ENCODE measurements at places on chromosomes 16 and 17. TPM values are rescaled to one million over a fixed set of nuclear protein-coding genes. Genes with fewer than 3 reads are reported as not detected.
A peak's percentile ranks its signal among the peaks of the same experiment; 100 is the strongest.

DNA sequence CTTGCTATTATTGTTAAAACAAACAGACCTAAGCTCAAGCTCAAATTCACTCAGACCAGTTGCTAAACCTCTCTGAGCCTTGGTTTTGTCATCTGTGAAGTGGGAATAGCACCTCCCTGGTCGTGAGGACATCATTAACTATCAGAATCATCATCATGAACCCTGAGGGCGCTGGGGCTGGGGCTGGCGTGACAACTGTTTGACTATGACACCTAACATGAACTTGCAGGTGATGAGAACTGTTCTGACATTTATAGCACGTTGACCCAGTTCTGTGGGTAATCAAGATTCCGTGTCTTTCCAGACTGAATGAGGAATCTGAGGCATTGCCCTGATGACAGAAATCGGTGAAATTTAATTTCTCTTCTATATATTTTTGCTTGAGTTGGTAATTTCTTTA lies 71.3 kb upstream of the CDH5 start:
- H3K4me1 ChIP-seq, result no peaks in the 10 kb centered on the region
- peaks cover 12% of the 10 kb centered on the region for H3K27me3 ChIP-seq
- DNase-seq, result no peak
- no peaks in the 10 kb centered on the region for H3K36me3 ChIP-seq
- no peak overlapping the region for H3K4me3 ChIP-seq

DNA sequence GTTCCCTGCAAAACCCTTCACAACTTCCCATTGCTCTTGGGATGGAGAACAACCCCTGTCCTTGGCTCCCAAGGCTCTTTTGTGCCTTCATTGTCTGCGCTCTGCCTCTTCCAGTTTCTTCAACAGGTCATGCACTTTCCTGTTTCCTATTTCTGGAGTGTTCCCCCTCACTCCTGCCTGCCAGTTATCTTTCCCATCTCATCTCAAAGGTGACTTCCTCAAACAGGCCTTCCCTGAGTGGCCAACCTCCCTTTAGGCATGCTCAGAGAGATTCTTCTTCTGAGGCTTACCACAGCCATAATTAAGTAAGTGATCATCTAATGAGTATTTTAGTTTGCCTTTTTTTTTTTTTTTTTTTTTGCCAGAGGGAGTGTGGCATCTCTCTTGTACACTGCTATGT lies 2.9 kb upstream of the CYLD start:
- H3K27ac ChIP-seq, result no peak overlapping the region
- H3K36me3 ChIP-seq, result no peaks in the 10 kb centered on the region
- H3K4me3 ChIP-seq, result no peak overlapping the region
- H3K4me1 ChIP-seq, result no peaks in the 10 kb centered on the region
- H3K27me3 ChIP-seq, result no peaks in the 10 kb centered on the region

- peak; percentile 30 for DNase-seq
- H3K4me3 ChIP-seq, result no peak overlapping the region
- H3K27me3 ChIP-seq, result peaks cover 18% of the 10 kb centered on the region
- no peaks in the 10 kb centered on the region for H3K36me3 ChIP-seq
- no peak overlapping the region for H3K27ac ChIP-seq
Measured at GRCh38 chr17:73820686-73821448, 176.6 kb upstream of the SDK2 start.

GRCh38 chr16:89102041-89102471 lies 8.4 kb downstream of the ACSF3 start:
- peaks cover 23% of the 10 kb centered on the region for H3K4me1 ChIP-seq
- no peaks in the 10 kb centered on the region for H3K36me3 ChIP-seq
- peak overlapping the region; percentile 92 for H3K27ac ChIP-seq

GRCh38 chr16:23072084-23072599 lies 77.1 kb downstream of the USP31 start:
- DNase-seq, result no peak
- H3K36me3 ChIP-seq, result peaks cover 3% of the 10 kb centered on the region
- H3K27me3 ChIP-seq, result no peaks in the 10 kb centered on the region
- H3K4me3 ChIP-seq, result no peak overlapping the region
- H3K4me1 ChIP-seq, result no peaks in the 10 kb centered on the region

GRCh38 chr16:63050391-63050790 lies 1014.2 kb upstream of the CDH8 start:
- no peak for DNase-seq
- H3K4me3 ChIP-seq, result no peak overlapping the region
- H3K27me3 ChIP-seq, result no peaks in the 10 kb centered on the region

GRCh38 chr16:28496844-28497243 lies 2.4 kb downstream of the APOBR start:
- H3K36me3 ChIP-seq, result no peaks in the 10 kb centered on the region
- no peak overlapping the region for H3K27ac ChIP-seq
- DNase-seq, result no peak
- H3K27me3 ChIP-seq, result no peaks in the 10 kb centered on the region

GRCh38 chr16:10667239-10667638 lies 27.5 kb downstream of the TEKT5 start:
- no peaks in the 10 kb centered on the region for H3K27me3 ChIP-seq
- H3K27ac ChIP-seq, result no peak overlapping the region
- no peak for DNase-seq
- H3K4me1 ChIP-seq, result no peaks in the 10 kb centered on the region
- no peaks in the 10 kb centered on the region for H3K36me3 ChIP-seq

GRCh38 chr17:42781639-42782165 lies 1.3 kb downstream of the WNK4 start:
- H3K27me3 ChIP-seq, result peaks cover 11% of the 10 kb centered on the region
- H3K4me1 ChIP-seq, result peaks cover 17% of the 10 kb centered on the region
- H3K4me3 ChIP-seq, result no peak overlapping the region
- no peak overlapping the region for H3K27ac ChIP-seq

- peak; percentile 56 for DNase-seq
- H3K4me1 ChIP-seq, result no peaks in the 10 kb centered on the region
- no peak overlapping the region for H3K4me3 ChIP-seq
Measured at GRCh38 chr16:71542377-71542776, 16.2 kb downstream of the CHST4 start.

DNA sequence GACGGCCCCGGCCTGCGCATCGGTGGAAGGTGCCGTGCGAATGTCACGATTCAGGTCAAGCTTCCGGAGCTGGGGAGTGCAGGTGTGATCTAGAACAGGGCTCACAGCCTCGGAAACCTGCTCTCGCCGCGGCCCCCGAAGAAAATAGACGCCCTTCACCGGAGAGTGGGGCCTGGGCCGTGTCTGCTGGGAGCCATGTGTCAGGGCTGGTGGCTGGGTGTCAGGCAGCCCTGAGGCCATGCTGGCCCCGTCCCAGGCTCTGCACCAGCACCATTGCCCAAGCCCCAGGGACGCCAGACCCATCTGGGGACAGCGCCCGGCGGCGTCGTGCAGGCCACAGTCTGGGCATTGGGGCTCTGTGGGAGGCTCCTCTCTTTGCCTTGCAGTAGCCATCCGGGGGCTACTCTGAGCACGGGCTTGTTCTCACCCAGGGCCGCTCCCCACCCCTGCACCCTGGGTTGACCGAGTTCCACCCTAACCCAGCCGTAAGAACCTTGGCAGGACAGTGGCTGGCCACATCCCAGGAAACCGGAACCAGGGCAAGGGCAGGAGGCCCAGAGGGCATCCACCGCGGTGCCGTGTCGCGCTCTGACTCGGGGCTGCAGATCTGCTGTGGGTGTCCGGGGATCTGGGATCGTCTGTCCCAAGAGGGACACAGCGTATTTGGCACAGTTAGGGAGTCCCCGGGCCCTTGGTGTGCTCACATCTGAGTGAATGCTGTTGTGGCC lies 5.3 kb upstream of the NUDT16L1 start:
- H3K36me3 ChIP-seq, result no peaks in the 10 kb centered on the region
- H3K4me3 ChIP-seq, result no peak overlapping the region
- DNase-seq, result peak; percentile 2
- no peaks in the 10 kb centered on the region for H3K27me3 ChIP-seq

GRCh38 chr17:28818819-28819221 lies 23.8 kb downstream of the FAM222B start:
- H3K27ac ChIP-seq, result no peak overlapping the region
- H3K4me3 ChIP-seq, result no peak overlapping the region
- H3K27me3 ChIP-seq, result no peaks in the 10 kb centered on the region
- DNase-seq, result no peak
- no peaks in the 10 kb centered on the region for H3K4me1 ChIP-seq

DNA sequence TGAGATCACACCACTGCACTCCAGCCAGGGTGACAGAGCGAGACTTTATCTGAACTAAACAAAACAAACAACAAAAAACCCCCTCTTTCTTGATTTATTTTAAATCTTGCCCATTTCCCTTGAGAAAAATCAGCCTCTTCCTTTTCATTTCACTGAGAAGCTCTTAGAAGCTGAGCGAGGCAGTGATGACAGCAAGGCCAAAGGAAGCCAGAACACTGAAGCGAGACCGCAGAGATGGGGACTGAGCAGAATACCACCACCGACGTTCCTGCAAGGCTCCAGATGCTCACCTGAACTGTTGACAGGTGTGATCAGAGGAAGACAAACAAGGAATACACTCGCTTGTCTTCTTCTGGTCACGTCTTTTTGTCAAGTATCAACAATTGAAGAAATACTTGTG lies 30.5 kb upstream of the IRF8 start:
- DNase-seq, result no peak
- H3K36me3 ChIP-seq, result no peaks in the 10 kb centered on the region
- H3K27ac ChIP-seq, result no peak overlapping the region
- no peak overlapping the region for H3K4me3 ChIP-seq

DNA sequence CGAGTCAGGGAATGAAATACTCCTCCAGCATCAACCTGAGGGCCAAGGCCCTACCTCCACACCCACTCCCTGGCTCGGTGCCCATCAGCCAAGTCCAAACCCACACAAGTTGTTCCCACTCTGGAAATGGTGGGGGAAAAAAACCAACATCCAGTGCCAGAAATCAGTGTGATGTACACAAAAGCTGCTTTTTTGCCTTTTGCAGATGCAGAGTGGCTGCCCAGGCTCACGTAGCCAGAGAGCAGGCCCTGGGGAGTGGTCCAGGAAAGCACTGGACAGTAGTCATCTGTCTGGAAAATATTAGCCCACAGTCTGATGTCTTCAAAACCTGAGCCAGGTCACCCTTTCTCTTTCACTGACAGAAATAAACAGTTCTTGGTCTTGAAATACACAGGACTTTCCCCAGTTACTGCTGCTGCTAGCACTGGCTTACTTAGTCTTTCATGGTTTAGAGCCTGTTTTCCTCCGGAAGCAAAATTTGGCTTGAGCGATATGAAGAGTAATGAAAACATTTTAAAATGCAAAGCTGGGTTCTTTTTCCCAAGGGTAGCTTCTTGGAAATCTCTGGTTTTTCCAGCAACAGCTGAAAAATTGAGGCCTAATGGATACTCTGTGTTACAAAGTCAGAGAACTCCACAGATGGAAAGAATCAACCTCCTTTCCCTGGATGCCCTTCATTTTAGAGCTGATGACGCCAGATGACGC lies 18.2 kb upstream of the NOS2 start:
- H3K4me1 ChIP-seq, result peaks cover 11% of the 10 kb centered on the region
- peak overlapping the region; percentile 45 for H3K27ac ChIP-seq
- DNase-seq, result peak; percentile 27
- no peaks in the 10 kb centered on the region for H3K36me3 ChIP-seq
- no peaks in the 10 kb centered on the region for H3K27me3 ChIP-seq

DNA sequence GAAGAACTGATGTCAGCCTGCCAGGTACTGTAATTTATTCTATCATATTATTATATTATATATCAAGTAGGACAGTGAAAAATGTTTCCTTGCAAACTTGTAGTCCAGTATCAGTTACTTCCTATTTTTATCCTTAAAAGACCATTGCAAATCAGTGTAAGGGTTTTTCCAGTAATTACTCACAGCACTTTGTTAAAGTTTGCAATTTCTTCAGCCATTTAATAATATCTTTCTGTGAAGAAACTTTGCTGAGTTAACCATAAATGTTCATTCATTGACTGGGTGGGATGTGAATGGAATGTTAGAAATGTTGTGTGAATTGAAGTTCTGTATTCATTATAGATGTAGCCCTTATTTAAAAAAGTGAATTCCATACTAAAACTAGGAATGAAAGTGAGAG lies 26.7 kb downstream of the HAPSTR1 start:
- no peak overlapping the region for H3K4me3 ChIP-seq
- no peaks in the 10 kb centered on the region for H3K27me3 ChIP-seq
- no peak overlapping the region for H3K27ac ChIP-seq
- H3K4me1 ChIP-seq, result peaks cover 9% of the 10 kb centered on the region
- no peaks in the 10 kb centered on the region for H3K36me3 ChIP-seq
- no peak for DNase-seq

DNA sequence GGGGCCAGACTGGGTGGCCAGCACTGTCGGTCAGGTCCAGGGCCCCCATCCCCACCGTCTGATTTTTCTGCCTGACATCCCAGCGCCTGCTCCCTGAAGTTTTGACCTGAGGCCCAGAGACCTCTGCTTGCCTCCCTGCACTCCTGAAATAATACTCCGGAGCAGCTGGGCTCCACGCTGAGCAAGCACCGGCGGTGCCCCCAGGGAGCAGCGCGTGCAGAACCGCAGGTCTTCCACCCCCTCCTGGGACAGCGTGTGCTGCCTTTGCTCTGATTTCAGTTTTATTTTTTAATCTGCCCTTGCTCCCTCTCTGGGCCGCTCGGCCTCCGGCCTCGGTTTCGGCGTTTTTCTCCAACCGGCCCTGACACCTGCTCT lies 132.4 kb upstream of the GSE1 start:
- DNase-seq, result no peak
- no peak overlapping the region for H3K4me3 ChIP-seq
- H3K36me3 ChIP-seq, result no peaks in the 10 kb centered on the region
- H3K27me3 ChIP-seq, result no peaks in the 10 kb centered on the region
- no peak overlapping the region for H3K27ac ChIP-seq

GRCh38 chr16:75526032-75526790 lies 9.7 kb downstream of the CHST5 start:
- H3K4me1 ChIP-seq, result no peaks in the 10 kb centered on the region
- no peak overlapping the region for H3K4me3 ChIP-seq
- DNase-seq, result no peak
- H3K36me3 ChIP-seq, result no peaks in the 10 kb centered on the region
- H3K27ac ChIP-seq, result no peak overlapping the region

DNA sequence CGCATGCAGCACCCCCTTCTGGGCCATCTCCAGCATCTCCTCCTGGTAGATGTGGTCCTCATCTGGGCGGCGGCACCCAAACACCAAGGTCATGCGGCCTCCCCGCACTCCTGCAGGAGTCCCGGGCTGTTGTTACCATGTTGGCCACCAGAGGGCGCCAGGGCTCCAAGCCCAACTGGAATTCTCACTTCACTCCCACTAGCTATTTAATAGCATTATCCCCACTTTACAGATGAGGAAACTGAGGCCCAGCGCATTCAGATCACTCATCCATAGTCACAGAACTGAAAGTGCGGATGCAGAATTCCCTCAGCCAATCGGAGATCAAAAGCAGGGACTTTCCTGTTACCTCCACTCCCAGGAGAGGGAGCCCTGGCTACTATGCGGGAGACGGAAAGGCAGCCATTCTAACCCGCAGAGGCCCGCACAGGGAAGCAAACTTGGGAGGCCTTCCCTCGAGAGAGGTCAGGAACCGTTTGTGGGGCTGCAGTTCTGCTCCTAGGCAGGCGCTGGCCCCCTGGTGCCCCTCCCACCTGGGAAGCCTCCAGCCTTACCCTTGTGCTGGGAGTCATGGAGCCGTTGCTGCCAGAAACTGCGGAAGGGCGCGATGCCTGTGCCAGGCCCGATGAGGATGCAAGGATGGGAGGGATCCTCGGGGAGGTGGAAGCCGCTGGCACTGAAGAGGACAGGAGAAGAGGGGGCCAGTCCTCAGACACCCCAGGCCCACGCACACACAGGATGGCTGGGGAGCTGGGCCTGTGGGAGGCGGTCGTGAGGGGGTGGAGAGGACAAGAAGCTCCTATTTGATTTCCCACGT lies 40.1 kb downstream of the NOS2 start:
- H3K4me1 ChIP-seq, result no peaks in the 10 kb centered on the region
- no peak overlapping the region for H3K27ac ChIP-seq
- H3K4me3 ChIP-seq, result no peak overlapping the region

The RAB37 gene
- 5.9 TPM for total RNA-seq

The MARVELD3 gene
- 37.7 TPM for total RNA-seq

The MPV17L gene
- total RNA-seq, result 2.6 TPM

The IGF2BP1 gene
- 42.9 TPM for total RNA-seq

The CD300A gene
- total RNA-seq, result 1.1 TPM
